ENCODE measurements at places on chromosomes 4 and X.

- DNase-seq: no peak
Observed at GRCh38 chrX:666762-667720, 36.5 kb downstream of the SHOX start.

- DNase-seq: no peak
Observed at GRCh38 chrX:111131572-111131971, 35.6 kb downstream of the PAK3 start.

DNA sequence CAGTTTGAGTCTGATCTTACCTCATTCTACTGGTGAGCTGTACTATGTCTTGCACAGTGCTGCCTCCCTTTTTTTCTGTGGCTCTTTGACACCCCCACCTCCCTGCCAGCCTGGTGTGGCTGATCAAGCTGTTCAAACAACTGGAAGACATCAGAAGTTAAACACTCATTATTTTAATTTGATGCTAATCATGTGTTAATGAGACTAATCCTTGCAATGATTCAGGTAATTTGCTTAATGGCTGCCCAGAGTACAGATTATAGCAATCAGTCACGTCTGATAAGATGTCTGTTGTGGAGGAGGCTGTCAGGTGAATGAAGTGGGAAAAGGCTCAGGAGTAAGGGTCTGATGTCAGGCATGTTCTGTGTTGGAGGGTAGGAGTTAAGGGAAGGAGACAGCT, 87.4 kb upstream of the GK2 start:
- DNase-seq: no peak

- DNase-seq: no peak
Observed at GRCh38 chr4:77023920-77024319, 51.9 kb downstream of the CCNI start.

DNA sequence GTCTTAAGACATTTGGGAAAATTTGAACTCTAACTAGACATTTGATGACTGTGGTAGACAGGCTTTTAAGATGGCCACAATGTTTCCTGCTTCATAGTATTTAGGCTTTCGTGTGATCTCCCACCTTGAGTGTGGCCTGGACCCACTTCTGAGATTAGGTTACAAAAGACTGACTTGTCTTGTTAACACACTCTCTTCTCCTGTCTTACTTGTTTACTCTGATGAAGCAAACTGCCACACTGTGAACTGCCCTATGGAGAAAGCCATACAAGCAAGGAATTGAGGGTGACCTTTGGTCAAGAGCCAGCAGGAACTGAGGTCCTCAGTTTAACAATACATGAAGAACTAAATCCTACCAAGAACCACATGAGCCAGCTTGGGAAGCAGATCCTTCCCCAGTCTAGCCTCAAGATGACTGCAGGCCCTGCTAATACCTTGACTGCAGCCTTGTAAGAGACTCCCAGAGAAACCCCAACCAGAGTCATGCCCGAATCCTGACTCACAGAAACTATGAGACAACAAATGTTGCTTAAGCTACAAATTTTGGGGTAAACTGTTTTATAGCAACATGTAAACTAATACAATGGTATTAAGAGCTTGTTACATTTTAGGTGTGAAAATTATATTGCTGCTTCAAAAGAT, 20.3 kb downstream of the UBA6 start:
- DNase-seq: no peak

DNA sequence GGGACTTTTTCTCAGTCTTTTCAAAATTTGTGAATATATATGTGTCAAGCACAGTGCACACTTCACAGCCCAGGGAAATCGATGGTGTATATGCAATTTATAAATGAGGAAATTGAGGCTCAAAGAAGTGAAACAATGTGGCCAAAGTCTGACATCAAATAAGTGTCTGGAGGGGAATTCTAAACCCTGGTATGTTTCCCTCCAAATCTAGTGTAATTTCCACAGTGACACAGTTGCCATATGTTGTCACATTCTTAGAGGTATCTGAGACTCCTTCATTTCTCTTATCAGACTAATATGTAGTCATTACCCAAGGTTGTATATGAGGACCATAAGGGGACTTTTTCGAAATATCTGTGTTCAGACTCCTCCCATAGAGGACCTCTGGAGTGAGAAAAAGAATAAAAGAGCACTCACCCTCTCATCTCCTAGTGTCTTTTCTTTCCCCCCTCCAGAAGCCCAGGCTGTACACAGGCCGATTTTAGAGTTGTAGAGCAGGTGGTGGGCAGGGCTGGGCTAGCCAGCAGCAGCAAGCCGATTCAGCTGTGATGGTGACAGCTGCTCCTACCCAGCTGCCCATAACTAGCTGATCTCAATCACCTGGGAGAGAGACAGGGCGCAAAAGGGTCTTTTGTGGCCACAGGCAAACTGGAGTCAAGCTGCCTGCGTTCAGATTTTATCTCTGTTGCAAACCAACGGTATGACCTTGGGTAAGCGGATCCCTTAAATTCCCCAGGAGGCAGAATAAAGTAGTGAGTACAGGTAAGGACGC, 55.1 kb downstream of the CLCN5 start:
- no peak for DNase-seq

DNA sequence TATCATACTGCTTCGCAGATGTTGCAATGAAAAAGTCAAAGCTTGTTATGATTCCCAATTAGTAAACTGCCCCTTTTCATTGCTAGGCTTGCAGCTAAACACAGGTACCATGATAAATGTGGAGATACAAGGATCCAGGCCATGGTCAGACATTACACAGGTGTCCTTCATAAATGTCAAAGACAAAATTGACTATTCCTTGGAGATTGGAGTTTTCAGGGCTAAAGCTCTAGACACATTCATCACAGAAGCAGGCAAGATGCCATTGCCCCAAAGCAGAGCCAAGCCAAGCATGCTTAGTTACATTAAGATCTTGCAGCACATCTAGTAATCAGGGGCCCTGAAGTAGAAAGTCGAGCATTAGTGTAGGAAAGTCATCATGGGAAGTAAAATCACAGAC, 111.3 kb upstream of the INTU start:
- DNase-seq: no peak

GRCh38 chrX:118802857-118803256, 20.8 kb upstream of the ZCCHC12 start:
- DNase-seq: no peak

DNA sequence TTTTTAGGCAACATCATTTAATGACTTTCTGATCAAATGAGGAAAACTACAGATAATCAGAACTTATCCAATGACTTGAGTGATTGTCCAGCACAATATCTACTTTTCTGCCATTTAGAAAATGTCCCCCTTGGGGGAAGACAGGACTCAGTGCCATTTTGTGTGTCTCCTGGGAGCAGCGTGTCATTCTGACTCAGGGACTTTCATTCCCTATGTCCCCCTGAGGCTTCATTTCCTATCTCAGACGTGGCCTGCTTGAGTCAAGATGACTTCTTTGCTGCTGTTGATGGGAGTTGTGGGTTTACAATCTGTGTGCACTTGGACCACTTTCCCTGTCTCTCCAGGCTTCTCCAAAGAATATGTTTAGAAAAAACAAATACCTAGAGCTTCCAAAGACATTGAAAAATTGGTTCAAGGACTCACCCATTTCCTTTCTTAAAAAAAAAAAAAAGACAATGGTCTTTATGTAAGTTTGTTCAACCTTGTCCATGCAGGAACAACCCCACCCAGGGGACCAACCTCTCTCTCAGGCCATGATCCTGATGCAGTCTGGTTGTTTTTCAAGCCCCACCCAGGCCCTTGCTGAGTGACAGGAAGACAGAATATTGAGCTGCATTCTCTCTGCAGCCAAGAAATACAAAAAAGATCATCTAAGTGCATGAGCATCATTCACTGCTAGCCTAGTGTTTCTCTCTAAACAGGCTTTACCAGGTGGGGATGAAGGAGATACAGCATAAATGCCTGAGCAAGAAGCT, 34.3 kb upstream of the TMEM154 start:
- no peak for DNase-seq

- DNase-seq: no peak
Observed at GRCh38 chrX:861921-862320, 231.3 kb downstream of the SHOX start.

DNA sequence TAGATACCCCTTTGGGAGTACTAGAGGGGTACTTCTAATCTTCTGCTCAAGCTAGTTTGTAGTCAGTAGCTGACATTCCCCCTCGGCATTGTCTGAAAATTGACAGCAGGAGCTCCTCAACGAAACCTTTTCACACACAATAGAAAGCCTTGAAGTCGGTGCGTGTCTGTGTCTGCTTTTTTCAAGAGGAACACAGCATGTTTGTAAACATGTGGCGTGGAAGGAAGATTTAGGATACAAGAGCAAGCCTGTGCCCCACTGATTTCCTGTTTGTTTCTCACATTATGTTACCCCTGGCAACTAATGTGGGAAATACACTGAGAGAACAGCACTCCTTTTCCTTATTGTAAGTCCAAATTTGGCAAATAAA, 252.6 kb downstream of the ANKRD50 start:
- DNase-seq: no peak

GRCh38 chr4:70515367-70516250, 2.8 kb upstream of the AMTN start:
- no peak for DNase-seq

DNA sequence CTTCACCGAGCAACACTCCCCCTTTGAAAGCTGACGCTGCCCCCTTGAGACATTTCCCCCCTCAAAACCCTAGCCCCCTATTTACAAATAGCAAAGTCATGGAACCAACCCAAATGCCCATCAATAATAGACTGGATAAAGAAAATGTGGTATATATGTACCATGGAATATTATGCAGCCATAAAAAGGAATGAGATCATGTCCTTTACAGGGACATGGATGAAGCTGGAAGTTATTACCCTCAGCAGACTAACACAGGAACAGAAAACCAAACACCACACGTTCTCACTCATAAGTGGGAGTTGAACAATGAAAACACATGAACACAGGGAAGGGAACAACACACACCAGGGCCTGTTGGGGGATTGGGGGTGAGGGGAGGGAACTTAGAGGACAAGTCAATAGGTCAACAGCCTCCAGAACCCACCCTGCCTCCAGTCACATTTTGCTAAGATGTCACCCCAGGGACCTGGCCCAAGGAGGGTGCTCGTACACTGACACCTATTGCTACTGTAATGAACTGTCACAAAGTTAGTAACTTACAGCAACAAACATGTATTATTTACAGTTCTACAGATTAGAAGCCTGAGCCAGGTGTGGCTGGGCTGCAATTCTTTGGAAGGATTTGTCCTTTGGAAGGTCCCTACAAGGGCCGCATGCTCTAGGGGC, 20.6 kb downstream of the SCD5 start:
- no peak for DNase-seq

GRCh38 chrX:8147226-8147625, 23.8 kb downstream of the VCX2 start:
- DNase-seq: no peak

- DNase-seq: no peak
Observed at GRCh38 chrX:123171781-123172180, 12.3 kb upstream of the GRIA3 start.

DNA sequence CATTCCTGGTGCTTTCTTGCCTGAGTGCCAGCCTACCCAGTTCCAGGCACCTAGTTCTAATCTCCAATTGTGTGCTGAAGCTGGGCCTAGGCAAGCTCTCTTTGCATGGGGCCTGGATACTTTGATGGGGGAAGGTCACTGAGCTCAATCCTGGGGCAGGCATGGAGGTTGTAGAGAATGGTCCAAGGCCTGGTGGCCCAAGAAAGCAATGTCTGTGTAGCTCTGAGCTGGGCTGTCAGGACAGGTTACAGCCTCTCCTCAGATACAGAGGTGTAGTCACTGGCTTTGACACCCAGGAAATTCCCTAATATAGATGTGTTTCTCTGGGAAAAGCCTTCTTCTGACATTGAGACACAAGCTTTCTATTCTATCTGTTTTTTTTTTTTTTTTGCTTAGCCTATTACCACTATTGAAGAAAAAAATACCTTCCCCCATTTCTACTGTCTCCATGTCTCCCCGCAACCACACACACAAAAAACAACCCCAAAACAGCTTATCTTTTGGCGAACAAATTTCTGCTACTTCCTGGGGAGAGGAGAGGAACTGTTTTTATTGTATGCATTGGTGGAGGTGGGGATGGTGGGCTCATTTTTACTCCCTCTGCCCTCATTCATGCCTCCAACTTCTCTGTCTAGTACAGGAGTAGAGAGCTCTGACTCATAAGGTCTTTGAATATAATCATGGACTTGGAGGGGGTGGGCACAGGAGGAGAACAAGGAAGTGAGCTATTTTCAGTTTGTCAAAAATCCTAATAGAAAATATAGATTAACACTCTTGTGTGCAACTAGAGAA, 66.7 kb upstream of the DHX15 start:
- no peak for DNase-seq

DNA sequence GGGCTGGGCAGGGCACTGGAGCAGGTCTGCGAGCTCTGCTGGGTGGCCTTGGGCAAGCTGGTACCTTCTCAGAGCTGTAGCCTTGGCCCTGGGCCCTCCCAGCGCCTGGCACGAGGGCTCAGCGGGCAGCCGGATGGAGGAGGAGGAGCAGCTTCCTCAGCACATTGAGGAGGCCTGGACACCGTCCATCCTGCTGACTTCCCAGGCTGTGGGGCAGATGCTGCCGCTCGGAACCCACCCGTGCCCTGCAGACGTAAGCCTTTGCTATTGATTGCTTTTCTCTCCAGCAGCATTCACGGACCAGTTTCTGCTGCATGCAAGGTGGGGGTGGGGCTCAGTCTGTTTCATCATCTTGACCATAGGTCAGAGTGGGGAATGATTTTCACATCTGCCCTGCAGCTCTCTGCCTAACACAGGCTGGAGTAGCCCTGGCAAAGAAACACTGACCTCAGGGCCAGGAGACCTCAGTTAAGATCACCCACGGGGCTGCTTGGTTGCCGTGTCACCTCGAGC, 80.7 kb upstream of the PSAPL1 start:
- no peak for DNase-seq

DNA sequence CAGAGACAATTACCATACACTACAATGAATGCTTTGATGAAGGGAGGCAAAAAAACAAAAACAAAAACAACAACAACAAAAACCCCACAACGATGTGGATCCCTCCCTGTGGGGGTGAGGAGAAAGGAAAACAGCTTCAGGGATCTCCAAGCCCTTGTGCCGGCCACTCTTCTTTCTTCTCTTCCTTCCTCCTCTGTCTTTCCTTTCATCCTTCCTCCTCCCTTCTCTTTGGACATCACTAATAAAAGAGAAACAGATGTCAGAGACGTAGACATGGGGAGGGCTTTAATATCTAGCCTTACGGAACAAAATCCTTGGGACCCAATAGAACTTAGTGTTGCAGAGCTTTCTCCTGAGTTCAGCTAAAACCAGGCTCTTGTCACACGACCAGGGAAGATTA, 18.8 kb upstream of the STX18 start:
- DNase-seq: no peak

GRCh38 chr4:82898322-82899243, 2.0 kb upstream of the THAP9 start:
- no peak for DNase-seq

GRCh38 chr4:109846395-109847098, 1.4 kb upstream of the LRIT3 start:
- no peak for DNase-seq

DNA sequence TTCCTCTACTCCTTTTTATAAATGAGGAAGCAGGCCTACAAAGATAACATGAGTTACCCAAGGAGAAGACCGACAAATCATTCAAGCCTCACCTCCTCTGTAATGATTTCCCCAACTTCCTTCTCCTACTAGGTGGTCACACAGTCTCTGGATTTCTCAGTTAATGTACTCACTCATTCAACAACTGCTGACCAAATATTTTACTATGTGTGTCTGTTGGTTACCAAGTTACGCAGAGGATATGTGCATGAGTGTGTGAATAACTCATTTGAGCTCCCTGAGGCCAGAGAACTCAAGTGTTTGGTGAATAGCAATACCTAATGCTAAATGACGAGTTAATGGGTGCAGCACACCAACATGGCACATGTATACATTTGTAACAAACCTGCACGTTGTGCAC, 10.4 kb downstream of the CASK start:
- no peak for DNase-seq

GRCh38 chr4:76897536-76898384, at the start of gene SOWAHB:
Gene SOWAHB, minus strand, starts transcription at chr4:76898144. Its CDS starts 295 bp downstream, at chr4:76897849.
- DNase-seq: no peak

All from NCI-H2081 treated with DMSO at 0.1 percent for 48 hours (cell line).